NCI-H1417 treated with DMSO at 0.1 percent for 48 hours (cell line): ENCODE measurements at places on chromosomes 4 and X.

GRCh38 chr4:163930086-163930485, 435.6 kb downstream of the TMA16 start:
- no peak for DNase-seq

- peak; percentile 77 for DNase-seq
Measured at GRCh38 chr4:20700007-20700761, at the start of gene PACRGL. Gene PACRGL (plus strand): TSS chr4:20700458. CDS start chr4:20704482, 4,024 bp downstream.

DNA sequence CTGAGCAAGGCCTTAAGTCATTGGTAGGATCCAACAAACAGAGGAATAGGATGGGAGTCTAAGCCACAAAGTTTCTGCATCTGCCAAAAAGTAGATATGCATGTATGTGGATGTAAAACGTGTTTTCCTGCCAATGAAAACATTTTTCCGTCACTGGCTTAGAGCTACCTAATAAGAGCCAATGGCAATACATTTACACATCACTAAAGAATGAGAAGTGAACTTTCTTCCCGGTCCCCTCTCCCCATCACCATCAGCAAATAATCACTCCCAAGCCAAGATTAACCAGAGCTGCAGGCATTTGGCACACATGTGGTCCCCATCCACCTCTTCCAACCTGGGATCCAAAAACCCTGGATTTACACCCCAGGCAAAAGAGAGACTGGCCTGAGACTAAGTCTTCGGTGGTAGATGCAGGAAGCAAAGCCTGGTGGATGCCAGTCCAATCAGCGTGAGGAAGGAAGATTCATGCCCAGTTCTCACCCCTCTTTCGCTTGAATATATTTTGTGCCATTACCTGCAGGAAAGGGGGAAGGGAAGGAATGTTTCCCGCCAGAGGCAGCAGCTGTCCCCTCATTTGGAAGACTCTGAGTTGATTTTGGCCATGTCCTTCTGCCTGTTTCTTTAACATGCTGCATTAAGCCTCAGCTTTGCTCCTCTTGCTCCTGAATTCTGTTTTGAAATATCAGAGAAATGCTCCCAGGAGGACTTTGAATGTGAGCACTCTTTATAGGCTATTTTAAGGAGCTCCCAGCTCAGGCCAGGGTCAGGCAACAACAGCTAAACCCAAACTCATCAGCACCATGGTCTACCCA, 131.4 kb downstream of the CHIC2 start:
- DNase-seq = no peak

GRCh38 chrX:8043121-8043520, 115.9 kb upstream of the PNPLA4 start:
- DNase-seq = no peak

GRCh38 chr4:39834269-39834668, 136.3 kb downstream of the UBE2K start:
- DNase-seq = no peak

DNA sequence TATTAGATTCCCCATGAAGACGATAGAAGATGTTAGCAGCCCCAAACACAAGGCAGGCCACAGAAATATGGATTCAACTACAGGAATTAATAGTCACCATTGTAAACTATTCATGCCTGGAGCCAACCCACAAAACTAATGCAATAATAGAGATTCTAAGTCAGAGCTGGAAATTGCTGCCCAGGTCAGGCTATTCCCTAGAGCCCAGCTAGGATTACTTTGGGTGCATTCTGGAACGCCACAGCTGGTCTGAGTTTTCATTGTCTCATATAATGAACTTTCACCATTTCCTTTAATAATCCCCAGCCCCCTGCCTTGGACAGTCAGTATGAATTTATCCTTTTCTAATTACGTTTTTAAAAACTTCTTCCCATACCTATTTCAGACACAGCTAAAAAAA, 252.6 kb downstream of the PAPSS1 start:
- no peak for DNase-seq

DNA sequence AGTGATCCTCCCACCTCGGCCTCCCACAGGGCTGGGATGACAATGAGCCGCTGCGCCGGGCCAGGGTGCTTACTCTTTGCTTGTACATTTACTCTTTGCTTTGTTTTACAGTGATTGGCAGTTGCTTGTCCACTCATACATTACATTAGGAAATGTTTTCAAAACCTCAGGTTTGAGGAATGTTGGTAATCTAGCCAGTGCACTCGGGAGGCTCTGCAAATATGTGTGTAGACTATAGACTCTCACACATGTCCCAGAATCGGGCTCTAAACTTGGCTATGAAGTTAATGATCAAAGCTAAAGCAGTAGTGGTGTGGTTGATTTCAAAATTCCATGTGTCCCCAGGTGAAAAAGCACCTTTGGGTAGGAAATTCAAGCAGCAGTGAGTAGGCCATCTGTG, 20.5 kb downstream of the TRMT44 start:
- DNase-seq = no peak

GRCh38 chr4:66123190-66123589, 452.9 kb upstream of the EPHA5 start:
- DNase-seq = no peak

DNA sequence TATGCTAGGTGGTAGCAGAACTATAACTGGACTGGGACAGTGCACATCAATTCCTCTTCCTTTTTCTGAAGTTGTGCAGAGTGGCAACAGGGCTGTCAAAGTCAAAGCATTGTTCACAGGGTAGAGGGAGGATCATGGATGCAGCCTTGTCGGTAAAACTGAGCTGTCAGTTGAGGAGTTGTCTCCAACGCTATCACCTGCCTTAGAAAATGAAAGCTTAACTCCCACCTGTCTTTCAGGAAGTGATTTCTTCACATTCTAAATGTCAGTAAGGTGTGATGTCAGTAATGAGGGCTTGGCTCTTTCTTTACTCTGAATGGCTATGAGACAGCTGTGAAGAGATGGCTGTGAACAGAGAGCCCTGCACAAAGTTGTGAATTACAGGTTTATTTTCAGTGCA, 66.4 kb upstream of the BANK1 start:
- no peak for DNase-seq

- DNase-seq = no peak
Measured at GRCh38 chrX:149036086-149036485, 469.0 kb downstream of the IDS start.

GRCh38 chr4:137531986-137532868, at the start of gene PCDH18:
Gene PCDH18 (minus strand): TSS chr4:137532494. CDS start chr4:137532088, 406 bp downstream.
- DNase-seq = no peak

DNA sequence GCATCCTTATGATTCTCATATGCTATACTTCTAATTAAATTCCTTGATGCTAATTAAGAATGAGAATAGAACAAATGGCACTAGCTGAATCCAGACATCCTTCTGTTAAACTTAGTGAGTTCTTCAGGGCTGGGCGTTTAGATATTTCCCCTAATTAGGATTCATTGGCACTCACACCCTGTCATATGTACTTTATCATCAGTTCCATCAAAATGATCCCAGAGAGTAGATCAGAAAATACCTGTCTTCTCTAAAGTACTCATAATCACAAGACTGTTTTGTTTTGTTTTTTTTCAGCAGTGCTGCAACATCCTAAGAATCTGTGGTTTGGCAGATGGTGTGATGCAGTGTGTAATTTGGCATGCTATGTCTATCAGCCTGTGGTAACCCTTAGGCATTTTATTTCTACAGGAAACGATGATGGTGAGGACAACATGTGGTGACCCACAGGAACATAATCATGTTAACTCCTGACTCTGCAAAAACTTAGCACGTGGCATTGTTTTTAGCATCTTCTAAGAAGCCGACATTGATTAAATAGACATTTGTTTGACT, 2528.4 kb downstream of the ARAP2 start:
- DNase-seq = no peak

GRCh38 chr4:153919667-153920066, 130.8 kb upstream of the SFRP2 start:
- DNase-seq = no peak

GRCh38 chr4:75992462-75992861, 1.7 kb upstream of the SDAD1 start:
- no peak for DNase-seq

DNA sequence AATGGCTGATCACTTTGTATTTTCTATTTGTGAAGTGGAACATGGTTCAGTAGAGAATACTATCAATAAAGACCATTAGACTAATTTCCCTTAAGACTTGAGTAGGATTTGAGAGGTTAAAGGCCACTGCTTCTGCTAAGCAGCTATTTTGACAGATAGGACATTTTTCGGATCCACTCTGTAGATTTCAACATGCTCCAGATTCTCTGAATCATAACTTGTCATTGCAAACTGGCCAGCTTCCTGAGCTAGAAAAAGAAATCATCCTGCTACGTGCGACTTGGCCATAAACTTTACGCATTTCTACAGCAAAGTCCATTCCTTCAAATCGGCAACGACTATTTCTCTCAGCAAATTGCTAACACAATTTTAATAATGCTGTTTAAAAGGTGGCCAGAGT, 55.2 kb downstream of the MGST2 start:
- no peak for DNase-seq

- no peak for DNase-seq
Measured at GRCh38 chrX:40083120-40083978, 14.4 kb downstream of the BCOR start.

GRCh38 chrX:69045616-69046345, 119.5 kb downstream of the PJA1 start:
- DNase-seq = no peak

- no peak for DNase-seq
Measured at GRCh38 chrX:134933911-134934310, 56.9 kb upstream of the SMIM10 start.

- DNase-seq = no peak
Measured at GRCh38 chrX:103343105-103343504, 13.1 kb downstream of the TCEAL7 start.

DNA sequence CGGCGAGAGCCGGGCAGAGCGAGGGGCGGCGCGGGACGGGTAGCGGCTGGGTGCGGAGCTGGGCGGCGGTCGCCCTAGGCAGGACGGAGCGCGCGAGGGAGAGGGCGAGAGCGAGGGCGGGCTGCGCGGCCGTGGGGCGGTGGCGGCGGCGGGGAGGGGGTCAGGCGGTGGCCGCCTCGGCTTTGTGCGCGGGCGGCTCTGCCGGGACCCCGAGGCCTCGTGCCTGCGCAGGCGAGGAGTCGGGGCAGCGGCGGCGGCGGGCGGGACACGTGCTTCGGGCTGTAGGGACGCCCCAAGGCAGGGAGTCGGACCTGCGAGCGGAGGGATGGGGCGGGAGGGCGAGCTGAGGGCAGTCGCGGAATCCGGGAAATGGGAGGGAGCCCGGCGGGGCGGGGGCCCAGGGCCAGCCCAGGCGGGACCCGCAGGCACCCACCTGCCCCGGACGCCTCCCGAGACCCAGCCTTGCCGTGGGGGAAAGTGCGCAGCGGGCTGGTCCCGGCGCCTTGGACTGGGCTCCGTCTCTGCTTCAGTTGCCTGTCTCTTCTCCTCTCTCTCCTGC, 465 bp downstream of the BMPR1B start:
- DNase-seq = no peak

GRCh38 chr4:148692242-148692641, 250.0 kb upstream of the NR3C2 start:
- DNase-seq = no peak

- DNase-seq = no peak
Measured at GRCh38 chrX:73841337-73841736, 278.3 kb downstream of the CHIC1 start.

GRCh38 chr4:155972098-155972497, 18.4 kb upstream of the CTSO start:
- no peak for DNase-seq
